A673 (cell line): ENCODE measurements at places on chromosomes 1 and 21.

- no peak for DNase-seq
Observed at GRCh38 chr21:43343992-43344886, 82.7 kb downstream of the SIK1 start.

GRCh38 chr1:154870734-154871133 lies 653 bp upstream of the KCNN3 start:
- DNase-seq = no peak

- DNase-seq = peak; percentile 94
Observed at GRCh38 chr1:40862008-40862863, at the start of gene CITED4. TSS of gene CITED4 (minus strand) at chr1:40862363. CDS start at chr1:40862127, 236 bp downstream.

GRCh38 chr1:5996641-5997270 lies 4.5 kb upstream of the NPHP4 start:
- DNase-seq = no peak

DNA sequence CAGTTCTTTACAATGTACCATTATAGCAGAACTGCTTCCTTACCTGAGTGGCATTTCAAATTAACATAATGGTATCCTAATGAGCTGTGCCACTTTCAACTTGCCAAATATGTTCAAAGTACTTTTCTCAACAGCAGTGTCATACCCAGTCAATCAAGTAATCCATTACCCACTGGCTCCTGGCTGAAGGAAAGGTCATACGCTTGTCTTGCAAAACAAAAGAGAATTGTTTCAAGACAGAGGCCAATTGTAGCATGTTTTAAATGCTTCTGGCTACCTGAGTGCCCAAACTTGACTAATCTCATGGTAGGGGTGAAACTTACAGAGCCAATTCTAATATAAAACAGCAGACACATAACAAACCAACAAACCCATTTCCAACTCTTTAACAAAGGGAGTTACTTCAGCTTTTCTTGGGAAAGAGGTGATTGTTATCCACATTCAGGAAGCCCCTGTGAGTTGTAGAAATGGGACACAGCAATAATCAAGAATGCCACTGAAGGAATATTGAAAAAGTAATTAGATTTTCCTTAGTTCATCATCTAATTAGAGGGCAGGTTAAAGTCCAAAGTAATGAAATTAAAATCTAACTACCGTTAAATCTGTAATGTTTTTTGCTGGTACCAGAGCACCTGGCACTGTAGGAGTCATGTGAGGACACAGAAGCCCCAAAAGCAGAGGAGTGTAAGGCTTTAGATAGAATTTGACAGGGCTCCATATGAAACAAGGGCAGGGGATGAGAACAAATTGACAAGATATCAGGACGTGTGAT lies 241.9 kb downstream of the RWDD3 start:
- no peak for DNase-seq

- no peak for DNase-seq
Observed at GRCh38 chr1:38331496-38332210, 285.1 kb upstream of the POU3F1 start.

DNA sequence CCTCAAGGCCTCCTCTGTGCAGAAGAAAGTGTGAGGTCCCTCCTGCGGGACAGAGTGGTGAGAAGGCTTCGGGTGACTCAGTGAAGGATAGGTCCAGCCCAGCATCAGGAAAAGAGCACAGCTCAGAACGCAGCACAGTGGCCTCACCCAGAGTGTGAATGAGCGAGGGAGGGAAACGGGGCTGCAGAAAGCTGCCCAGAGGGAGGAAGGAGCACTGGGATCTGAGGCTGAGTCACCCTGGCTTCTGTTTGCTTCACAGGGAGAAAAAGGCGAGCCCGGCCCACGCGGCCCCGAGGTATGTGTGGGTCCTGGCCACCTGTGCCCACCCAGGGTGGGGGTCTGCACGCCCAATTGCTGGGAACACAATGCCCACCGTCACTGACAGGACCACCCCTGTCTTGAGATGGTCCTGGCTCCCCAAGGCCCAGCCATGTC lies 24.3 kb downstream of the COL6A2 start:
- no peak for DNase-seq

- no peak for DNase-seq
Observed at GRCh38 chr1:229164836-229165735, 105.8 kb upstream of the RAB4A start.

DNA sequence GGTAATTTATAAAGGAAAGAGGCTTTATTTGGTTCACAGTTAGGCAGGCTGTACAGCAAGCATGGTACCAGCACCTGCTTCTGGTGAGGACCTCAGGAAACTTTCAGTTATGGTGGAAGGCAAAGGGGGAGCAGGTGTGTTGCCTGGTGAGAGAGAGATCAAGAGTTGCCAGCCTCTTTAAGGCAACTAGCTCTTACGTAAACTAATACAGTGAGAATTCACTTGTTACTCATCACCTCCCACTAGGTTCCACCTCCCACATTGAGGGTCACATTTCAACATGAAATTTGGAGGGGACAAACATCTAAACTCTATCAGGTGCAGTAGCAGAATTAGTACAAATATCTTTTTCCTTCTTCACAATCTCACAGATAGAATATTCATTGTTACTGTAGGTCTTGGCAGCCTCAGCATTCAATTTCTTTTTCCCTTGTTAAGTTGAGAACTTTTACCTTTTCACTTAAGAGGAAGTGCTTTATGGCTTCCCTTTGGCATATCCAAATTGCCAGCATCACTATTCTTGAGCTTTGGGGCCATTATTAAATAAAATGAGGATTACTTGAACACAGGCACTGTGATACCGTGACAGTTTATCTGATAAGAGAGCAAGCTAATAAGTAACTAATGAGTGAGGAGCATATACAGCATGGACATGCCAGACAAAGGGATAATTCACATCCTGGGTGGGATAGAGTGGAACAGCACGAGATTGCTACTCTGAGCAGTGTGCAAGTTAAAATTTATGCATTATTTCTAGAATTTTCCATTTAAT lies 48.4 kb downstream of the MAGI3 start:
- DNase-seq = no peak

GRCh38 chr1:39173119-39173994 lies 31.1 kb upstream of the MACF1 start:
- no peak for DNase-seq

- no peak for DNase-seq
Observed at GRCh38 chr1:87462894-87463293, 134.2 kb downstream of the LMO4 start.

DNA sequence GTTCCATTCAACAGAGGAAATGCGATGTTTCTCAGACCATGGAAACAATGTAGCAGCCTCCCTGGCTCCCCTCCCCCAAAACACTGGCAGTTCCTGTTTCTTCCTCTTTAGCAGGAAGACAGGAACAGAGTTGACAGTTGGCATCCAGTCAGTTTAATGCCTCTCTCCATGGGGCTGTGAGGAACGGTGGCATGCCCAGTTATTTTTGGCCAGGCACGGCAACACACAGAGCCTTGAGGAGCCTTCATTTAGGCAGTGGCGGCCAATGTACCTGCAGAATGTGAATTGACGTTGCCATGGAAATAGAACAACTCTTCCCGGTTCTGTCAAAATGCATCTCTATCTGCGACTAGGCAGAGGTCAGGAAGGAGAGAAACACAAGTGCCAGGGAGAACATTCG lies 330.6 kb downstream of the DSCAM start:
- DNase-seq = peak; percentile 10

DNA sequence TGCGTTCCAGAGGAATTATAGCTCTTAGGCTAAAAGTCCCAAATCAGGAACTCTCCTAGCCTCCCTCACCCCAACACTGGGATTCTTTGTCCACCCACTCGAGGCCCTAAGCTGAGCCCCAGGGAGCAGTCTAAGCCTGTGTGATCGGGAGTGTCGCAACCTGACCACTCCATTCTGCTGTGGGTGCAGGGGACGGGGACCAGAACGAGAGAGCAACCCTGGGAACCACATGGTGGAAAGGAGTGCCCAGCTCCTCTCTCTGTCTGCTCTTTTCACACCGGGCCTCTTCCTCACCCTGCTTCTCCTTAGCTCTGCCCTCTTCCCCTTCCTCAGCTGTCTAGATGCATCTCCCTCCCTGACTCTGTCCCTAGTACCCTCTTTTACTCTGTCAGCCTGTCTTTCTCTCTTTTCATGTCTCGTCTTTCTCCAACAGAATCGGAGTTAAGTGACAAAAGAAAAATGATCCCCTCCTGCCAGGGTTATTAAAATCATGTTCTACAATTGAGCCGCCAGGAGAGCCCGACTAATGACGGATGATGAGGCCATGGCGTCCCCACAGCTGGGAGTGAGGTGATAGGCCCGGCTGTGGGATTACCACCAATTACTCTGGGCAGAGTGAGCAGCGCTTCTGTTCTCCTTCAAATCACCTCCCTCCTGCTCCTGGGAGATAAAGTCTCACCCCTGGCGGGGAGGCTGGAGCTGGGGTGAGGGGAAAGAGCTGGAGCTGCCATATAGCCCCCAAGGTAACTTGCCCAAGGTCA lies 34.5 kb upstream of the CSF3R start:
- no peak for DNase-seq

DNA sequence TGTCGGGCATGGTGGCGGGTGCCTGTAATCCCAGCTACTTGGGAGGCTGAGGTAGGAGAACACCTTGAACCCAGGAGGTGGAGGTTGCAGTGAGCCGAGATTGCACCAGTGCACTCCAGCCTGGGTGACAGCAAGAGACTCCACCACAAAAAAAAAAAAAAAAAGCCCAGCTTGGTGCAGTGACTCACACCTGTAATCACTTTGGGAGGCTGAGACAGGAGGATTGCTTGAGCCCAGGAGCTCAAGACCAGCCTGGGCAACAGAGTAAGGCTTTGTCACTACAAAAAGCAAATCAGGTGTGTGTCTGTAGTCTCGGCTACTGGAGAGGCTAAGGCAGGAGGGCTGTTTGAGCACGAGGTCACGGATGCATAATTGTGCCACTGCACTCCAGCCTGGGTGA lies 5.0 kb upstream of the H6PD start:
- no peak for DNase-seq

DNA sequence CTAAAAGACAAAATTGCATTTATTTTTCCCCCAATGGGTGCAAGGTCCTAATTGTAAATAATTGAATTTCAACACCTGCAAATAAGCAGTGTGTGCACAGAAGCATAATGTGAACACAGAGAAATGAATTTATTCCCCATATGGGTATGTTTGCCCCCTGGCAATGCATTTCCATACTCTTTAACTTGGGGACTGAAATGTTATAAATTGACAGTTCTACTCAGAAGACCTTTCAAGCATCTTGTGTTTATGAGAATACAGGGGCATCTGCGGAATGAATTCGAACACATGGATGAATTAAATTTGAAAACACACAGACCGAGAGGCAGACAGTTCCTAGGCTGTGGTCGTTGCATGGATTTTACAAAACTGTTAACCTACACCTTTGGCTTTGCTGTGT lies 3.5 kb downstream of the PBX1 start:
- no peak for DNase-seq

DNA sequence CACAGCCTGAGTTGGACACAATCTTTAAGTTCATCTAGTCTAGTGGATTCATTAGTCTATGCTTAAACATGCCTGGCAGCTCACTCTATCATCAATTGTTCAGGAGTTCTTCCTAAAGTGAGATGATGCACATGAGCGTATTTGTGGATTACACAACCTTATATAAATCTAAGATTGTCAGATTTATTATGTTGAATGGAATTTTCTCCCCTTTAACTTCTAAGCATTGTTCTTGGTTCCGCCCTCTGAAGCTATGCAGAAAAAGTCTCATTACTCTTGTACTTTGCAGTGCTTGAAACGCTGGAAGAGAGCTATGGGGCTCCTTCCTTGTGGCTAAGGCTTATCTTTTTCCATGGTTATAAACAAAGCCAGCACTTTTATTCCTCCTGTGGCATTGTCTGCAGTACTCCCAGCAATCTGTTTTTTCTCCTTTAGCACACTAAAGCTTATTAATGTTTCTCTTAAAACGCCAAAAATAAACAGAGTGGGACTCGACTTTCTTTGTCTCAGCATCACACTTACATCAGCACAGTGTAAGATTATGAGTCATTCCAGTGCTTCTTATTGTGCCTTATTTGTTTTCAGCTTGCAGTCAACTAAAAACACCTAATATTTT lies 316.8 kb upstream of the CAMK1G start:
- DNase-seq = no peak

GRCh38 chr1:179728271-179728670 lies 14.8 kb upstream of the FAM163A start:
- DNase-seq = no peak

GRCh38 chr1:163248064-163248463 lies 45.3 kb upstream of the RGS5 start:
- no peak for DNase-seq

DNA sequence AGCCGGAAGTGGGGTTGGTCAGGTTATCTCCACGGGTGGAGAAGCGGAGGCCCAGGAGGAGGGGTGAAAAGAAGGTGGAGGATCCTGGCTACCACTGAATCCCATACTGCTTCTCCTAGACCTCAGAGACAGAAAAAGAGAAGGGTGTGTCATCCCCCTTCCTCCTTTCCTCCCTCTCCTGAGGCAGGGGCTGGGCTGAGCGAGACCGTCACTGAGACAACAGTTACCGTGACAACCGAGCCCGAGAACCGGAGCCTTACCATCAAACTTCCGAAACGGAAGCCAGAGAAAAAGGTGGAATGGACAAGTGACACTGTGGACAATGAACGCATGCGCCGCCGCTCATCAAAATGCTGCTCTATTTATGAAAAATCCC lies 42.1 kb upstream of the NBPF3 start:
- no peak for DNase-seq

DNA sequence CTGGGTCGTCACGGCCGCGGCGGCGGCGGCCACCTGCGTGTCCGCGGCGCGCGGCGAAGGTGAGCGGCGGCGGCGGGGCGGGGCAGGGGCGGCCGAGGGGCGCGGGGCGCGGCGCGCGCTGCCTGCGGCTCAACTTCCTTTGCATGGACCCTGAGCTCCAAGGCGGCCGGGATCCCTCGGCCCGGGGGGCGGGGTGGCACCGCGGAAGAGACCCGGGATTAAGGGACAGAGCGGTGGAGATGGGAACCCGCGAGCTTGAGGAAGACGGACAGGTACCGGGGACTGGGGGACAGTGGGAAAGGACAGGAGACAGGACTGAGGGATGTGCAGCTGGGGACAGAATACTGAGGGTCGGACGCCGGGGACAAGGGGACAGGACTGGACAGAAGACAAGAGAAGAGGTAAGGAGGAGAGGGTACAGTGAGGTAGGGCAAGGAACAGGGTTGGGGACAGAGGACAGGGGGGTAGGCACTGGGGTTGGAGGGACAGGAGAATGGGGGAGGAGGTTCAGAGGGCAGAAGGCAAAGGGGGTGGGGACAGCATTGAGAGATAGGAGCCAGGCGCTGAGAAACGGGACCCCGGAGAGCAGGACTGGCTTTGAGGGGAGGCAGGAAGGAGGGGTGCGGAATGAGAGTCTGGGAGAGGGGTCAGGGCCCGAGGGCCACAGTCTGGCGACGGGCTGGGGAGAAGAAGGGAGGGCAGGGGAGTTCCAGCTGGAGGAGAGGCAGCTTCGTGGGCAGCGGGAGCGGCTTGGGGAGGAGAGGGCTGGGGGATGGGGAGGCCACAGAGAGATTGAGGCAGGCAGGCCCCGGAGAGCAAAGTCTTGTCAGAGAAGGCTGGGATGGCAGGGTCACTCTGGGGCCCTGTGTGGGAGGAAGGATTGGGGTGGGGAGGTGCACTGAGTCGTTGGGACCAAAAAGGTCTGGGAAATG lies 648 bp downstream of the EPHA8 start:
- no peak for DNase-seq
